ENCODE measurements at places on chromosomes 4 and X.

GRCh38 chr4:179750374-179750773, 2308.1 kb upstream of the AGA start:
- DNase-seq: no peak

GRCh38 chr4:178081176-178081575, 638.9 kb upstream of the AGA start:
- DNase-seq: no peak

DNA sequence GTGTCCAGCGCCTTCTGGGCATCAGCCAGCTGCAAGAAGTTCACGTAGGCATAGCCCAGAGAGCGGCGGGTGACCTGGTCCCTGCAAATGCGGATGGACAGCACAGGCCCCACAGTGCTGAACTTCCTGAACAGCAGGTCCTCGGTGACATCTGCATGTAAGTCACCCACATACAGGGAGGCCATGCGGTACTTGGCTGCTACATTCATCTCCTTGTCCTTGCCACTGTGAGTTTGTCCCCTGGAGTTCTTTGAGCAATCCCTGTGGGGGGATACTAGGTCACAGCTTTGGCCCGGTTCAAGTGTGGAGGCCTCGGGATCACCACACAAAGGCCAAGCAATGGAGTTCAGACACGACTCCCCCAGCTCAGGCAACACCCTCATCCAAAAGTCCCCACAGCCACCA, 776 bp downstream of the PABPC4L start:
- DNase-seq: no peak

GRCh38 chrX:39112143-39112542, 310.9 kb downstream of the MID1IP1 start:
- no peak for DNase-seq

- DNase-seq: no peak
These were observed 3.2 kb downstream of the CABS1 start for GRCh38 chr4:70337886-70338420.

- DNase-seq: no peak
These were observed 162.7 kb upstream of the KIT start for GRCh38 chr4:54495091-54495490.

DNA sequence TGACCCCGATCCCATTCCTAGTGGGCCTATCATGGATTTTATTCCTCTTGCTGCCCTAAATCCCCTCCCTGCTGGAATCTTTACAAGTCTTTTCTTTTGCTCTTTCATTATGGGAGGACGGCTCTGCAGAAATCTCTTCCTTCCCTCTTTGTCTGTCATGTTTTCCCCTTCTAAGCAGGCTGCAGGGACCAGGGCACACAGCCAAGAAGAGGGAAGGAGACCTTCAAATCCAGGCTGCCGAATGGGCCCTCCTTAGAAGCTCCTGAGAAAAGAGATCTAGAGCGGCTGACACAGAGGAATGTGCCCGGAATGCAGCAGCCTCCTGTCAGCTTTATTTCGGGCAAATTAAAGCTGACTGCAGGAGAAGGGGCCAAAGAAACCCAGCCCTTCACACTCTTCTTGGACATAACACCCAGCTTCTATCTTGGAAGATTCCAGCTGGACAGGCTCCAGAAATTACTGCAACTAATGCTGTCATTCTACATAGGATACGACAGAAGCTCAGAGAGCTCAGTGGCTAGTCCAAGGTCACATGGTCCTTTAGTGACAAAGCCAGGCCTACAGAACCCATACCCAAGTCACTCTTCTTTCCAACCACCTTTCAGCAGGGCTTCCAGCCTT, 187.8 kb upstream of the NHS start:
- DNase-seq: no peak

GRCh38 chrX:14386981-14387380, 142.4 kb upstream of the GLRA2 start:
- DNase-seq: no peak

DNA sequence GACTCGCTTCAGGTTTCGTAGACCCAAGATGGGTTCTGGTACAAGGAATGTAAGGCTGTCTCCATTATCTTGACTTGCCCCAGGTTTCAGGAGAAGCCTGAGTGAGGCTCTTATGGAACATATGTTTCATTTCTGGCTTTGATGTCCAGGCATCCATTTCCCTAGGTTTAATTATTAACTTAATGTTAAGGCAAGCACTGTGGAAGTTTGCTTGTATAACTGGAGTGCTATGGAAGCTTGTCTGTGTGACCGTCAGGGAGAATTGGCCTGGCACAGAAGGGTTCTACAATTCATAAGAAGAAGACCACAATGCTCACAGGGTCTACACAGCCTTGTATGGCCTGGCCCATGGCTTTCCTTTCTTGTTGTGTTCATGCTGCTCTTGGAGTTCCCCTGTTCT, 47.2 kb upstream of the PPP1R2C start:
- DNase-seq: no peak

All from GM12864 (cell line).